ENCODE measurements at places on chromosomes 2 and 18.

DNA sequence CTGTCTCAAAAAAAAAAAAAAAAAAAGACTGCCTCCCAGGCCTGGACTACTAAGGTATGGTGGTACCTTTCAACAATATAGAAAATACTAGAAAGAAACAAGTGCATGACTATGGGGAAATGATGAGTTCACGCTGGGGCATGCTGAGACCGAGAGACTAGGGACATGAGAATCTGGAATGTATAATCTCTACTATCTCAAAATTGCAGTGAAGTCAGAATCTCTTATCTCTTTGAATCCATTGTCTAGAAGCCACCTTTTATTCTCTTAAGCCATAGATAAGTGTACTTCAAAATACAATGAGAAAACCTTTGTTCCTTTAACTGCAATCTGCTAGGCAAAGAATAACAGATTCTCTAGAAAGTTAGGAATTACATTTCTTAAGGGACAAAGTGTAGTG lies 5.6 kb downstream of the FRZB start:
- DNase-seq, result no peak

DNA sequence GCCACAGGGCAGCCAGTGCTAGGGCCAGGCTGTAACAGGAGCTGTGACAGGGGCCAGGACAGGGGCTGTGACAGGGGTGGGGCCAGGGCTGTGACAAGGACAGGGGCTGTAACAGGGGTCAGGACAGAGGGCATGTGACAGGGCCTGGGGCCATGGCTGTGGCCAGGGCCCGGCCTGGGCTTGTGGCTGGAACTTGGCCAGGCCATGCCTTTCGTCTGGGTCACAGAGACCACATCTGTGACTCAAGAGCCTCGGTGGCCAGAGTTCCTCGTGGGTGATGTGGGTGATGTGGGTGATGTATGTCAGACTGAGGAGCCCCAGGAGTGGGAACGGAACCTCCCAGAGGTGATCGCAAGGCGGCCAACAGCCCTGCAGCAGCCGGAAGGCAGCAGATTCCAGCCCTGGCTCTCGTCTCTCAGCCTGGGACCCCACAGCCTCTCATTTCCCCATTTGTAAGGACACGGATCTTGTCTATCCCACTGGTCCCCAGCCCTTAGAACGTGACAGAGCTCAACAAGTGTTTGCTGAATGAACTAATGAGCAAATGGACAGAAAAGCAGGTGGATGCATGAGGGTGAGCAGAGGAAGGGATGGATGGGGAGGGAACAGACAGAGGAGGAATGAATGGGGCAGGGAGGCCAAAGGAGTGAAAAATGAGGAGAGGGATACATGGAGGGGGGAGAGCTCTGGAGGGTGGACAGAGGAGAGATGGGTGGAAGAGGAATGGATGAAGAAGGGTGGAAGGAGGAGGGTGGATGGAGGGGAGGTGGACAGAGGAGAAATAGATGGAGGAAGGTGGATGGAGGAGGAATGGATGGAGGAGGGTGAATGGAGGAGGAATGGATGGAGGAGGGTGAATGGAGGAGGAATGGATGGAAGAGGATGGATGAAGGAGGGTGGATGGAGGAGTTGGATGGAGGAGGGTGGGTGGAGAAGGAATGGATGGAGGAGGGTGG lies 17.3 kb downstream of the ESPNL start:
- DNase-seq, result no peak

DNA sequence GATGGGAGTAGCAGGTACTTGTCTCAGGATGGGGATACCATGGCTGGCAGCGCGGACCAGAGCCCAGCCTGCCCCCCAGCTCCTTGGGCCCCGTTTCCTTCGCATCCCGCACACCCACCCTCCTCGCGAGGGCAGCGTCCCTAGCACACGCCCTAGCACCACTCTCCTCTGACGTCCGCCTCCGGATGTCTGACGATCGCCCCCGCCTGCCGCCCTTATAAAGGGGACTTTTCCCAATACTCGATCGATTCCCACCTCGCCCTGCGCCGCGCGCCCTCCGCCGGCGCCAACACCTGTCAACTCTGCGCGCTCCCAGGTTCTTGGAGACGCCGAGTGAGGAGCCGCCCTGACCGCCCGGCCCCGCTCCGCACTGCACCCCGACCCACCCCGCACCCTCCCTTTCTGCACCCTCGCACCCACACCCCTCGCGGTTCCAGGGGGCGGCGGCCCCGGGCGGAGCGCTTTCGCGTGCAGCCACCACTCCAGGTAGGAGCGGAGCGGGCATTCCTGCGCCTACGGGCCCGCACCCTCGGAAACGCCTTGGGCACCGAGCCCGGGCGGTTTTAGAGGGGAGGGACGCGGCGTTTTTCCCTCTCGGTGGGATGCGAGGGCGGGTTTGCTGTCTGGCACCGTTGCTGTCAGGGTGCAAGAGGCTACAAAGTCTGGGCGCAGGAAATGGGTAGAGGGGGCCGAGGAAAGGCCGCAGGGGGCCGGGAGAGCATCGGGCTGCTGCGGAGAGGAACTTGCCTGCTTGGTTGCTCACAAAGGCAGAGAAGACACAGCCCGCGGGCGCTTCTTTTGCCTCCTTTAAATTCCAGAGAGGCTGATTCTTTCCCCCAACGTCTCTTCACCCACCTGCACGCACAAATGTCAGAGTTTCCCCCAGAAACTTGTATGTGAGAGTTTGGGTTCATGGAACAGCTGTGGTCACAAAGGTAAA lies at the start of gene SLC5A7:
Gene SLC5A7, plus strand, starts transcription at position 247 of the 940 bp plus-strand sequence. CDS start 1,632 bp downstream, outside the sequence.
- peak; percentile 77 for DNase-seq

DNA sequence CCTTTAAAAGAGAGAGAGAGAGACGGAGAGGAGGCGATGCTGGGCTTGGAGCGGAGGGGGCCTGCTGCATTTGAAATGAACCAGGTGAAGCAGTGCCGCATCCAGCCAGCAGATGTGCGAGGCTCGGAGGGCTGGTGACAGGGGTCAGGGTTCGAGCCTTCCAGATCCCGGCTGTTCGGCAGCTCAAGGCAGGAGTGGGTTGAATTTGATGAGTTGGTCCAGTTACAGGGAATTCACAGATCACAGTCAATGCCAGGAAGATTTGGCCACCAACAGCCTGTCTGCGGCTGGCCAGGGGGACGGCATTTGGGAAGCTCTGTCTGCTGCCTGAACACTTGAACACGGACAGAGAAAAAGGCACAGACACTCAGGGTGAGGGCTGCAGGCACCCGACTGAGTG lies 48.6 kb downstream of the PTGR3 start:
- DNase-seq, result peak; percentile 48

DNA sequence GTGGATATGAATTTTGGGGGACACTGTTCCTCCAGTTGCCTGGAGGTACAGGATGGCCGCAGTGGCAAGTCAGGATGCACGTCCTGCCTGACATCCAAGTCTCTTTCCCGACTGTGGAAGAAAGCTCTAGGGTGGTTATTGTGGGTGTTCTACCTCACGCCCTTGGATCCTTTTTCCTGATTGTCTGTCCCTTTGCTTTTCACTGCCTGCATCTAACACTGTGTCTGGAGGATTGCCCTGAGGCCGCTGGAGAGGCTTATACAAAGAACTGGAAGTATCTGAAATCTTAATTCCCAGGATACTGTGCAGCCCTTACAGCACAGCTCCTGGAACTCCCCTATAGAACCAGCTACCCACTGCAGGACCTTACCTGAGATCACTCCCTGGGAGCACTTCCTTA lies 250.5 kb downstream of the TFCP2L1 start:
- no peak for DNase-seq

DNA sequence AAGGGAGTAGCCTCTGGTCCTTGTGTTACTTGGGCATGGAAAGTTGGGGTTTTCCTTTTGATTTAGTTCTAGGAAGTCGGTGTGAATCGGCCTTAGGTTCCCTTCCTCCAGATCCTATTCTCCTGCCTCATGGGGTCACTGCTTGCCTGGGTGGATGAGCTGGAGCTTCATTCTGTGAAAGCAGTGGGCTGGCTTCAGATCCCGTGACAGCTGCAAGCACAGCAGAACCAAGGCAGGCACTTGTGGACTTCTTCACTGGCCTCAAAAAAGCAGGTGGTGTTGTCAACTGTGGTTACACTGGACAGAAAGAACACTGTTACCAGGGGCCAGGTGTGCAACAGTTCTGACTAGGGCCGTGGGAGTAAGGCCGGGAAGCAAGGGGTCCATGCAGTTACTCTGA lies 243.4 kb downstream of the LDLRAD4 start:
- no peak for DNase-seq

- DNase-seq, result no peak
Observed at GRCh38 chr2:17821535-17822444, 5.5 kb downstream of the MSGN1 start.

DNA sequence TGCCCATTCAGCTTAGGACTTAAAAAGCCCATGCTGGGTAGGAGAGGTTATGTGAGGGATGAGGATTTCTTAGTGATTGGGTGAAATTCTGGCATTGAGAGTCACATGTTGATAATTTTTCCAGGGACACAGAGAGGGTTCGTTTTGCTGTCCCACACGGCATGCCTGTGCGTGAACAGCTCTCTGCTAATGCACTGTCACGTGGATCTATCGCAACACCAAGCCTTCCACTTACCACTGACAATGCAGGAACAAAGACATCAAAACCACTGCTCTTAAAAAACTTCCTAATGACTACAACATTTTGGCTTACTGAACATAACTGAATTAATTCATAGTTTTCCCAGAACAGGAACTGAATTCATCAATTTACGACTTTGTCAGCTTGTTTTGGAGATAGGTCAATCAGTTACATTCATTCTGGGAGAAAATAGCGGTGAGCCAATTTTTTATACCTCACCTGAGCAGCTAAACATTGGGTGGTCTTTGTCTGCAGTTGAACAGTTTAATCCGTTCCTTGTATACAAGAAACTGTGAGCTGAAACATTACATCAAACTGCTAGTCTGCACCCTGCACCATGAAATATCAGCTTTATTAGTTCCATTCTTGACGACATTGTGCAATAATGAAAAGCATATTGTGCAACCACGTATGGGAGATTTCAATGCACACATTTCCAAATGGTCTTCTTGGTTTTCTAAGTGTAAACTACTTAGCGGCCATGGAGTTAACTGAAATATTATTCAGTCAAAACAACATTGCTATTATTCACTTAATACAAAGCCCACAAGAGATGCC lies 127.1 kb downstream of the LPIN1 start:
- DNase-seq, result no peak

GRCh38 chr2:236168110-236169080 lies at the start of gene GBX2:
GBX2 (minus strand) TSS chr2:236168386; CDS start chr2:236167971, 415 bp downstream.
- DNase-seq, result peak; percentile 95

- no peak for DNase-seq
Observed at GRCh38 chr18:13672657-13673056, 53.7 kb downstream of the FAM210A start.

DNA sequence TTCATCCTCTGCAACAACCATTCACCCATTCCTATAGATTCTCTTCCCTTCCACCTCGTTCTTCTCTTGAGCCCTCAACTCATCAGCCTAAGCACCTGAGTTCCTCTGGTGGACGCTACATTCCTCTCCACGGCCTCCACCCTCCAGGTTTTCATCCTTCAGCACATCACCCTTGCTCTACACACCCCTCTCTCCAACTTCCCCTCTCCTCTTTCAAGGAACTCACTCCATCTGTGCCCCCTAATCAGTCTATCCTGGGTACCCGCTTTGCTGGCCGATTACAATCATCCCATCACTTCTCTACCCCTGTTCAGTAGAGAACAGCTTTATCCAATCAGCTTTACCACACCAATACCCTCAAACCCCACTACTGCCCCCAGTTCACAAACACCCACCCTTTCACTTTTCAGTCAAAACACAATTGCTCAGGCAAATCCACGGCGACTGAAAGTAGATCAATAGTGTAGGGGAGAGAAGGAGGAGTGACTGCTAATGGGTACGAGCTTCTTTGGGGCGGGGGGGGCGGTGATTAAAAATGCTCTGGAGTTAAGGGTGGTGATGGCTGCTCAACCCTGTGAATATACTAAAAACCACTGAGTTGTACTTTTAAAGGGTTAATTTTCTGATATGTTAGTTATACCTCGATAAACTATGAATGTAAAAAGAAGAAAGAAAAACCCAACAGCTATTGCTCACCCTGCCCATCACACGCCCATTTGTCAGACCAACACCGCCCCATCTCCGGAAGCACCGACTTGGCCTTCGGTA lies 857 bp downstream of the DYM start:
- DNase-seq, result peak; percentile 50

GRCh38 chr2:11074246-11074820 lies 80.9 kb upstream of the SLC66A3 start:
- no peak for DNase-seq

DNA sequence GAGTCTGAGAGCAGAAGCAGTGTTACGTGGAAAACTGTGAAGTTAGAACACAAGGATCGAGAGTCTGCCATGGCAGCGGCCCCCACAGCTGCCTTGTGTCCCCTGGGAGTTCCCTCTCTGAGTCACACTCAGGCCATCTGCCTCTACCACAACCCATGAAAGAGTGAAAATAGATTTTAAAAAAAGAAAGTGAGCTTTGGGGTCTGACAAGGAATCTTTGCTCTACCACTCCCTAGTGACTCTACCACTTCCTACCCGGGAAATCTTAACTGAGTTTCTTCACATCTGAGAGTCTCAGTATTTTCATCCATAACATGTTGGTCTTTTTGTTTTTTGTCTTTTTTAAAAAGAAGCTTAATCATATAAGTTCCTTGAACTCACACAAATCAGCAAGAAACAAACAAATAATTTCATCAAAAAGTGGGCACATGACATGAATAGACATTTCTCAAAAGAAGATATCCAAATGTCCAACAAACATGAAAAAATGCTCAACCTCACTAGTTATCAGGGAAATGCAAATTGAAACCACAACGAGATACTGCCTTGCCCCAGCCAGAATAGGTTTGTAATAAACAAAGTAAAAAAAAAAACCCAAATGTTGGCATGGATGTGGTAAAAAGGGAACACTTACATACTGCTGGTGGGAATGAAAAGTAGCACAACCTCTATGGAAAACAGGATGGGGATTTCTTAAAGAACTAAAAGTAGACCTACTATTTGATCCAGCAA lies 2.4 kb upstream of the MSGN1 start:
- no peak for DNase-seq

GRCh38 chr18:22985250-22985649 lies 52.1 kb downstream of the RBBP8 start:
- no peak for DNase-seq

GRCh38 chr2:126657636-126658318 lies 1.8 kb downstream of the GYPC start:
- DNase-seq, result peak; percentile 81

DNA sequence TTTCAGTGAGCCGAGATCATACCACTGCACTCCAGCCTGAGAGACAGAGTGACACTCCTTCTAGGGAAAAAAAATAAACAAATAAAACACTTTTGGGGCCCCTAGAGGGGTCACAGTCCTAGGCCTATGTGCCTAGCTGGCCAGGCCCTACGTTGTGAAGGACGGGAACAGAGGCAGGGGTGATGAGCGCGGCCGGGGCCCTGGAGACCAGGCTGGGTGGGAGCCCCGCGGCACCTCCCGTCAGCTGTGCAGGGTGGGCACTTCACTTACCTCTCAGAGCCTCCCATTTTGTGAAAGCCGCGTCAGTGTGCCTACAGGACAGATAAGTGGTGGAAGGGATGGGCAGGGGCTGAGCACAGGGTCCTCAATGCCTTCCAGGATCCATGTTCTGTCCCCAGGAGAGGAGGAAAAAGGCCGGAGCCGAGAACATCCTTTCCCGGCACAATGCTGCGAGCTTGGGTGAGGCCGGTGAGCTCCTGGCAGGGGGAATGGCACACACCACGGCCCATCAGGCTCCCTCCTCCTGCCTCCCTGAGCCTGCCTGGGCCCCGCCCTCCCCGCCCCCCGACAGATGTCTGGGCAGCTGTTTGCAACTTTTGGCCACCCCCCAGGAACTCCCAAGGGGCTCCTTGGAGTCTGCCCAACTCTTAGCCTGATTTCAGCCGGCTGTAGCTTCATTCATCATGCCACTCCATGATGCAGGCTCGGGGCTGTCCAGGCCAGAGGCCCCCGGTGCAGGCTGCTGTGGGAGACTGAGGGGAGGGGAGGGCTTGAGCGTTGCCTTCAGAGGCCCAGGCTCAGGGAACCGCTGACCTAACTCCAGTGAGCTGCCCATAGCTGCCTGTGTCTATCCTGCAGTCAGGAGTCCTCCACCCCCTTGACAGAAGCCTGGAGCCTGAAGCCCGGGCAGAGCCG lies 196.5 kb downstream of the TFCP2L1 start:
- DNase-seq, result no peak

All from GM23338 (cell line).